Activated CD8-positive, alpha-beta T cell treated with anti-CD3 and anti-CD28 coated beads, Interleukin-2, amount 10 ng/mL, durations not matched to agents 7 days and 5 days (primary cell): ENCODE measurements at places on chromosomes 7 and 10.
A peak's percentile ranks its signal among the peaks of the same experiment; 100 is the strongest.

- H3K4me1 ChIP-seq: peaks cover 35% of the 10 kb centered on the region
- peak; percentile 60 for DNase-seq
Observed at GRCh38 chr10:5442065-5442989, 30.0 kb downstream of the NET1 start.

GRCh38 chr10:3774814-3775695, 10.0 kb downstream of the KLF6 start:
- peaks cover 44% of the 10 kb centered on the region for H3K4me1 ChIP-seq
- H3K27ac ChIP-seq: peak overlapping the region; percentile 36
- H3K36me3 ChIP-seq: peaks cover 68% of the 10 kb centered on the region

GRCh38 chr10:20256969-20257368, 440.7 kb downstream of the PLXDC2 start:
- H3K27me3 ChIP-seq: no peaks in the 10 kb centered on the region
- no peak for DNase-seq
- H3K4me3 ChIP-seq: no peak overlapping the region
- no peaks in the 10 kb centered on the region for H3K36me3 ChIP-seq
- no peaks in the 10 kb centered on the region for H3K4me1 ChIP-seq

- no peaks in the 10 kb centered on the region for H3K4me1 ChIP-seq
- H3K27ac ChIP-seq: no peak overlapping the region
- no peak for DNase-seq
- H3K4me3 ChIP-seq: no peak overlapping the region
- H3K27me3 ChIP-seq: peaks cover 13% of the 10 kb centered on the region
- no peaks in the 10 kb centered on the region for H3K36me3 ChIP-seq
Observed at GRCh38 chr7:43508461-43508860, 74.4 kb upstream of the STK17A start.

GRCh38 chr10:117942226-117942625, 104.5 kb downstream of the RAB11FIP2 start:
- H3K4me3 ChIP-seq: no peak overlapping the region
- H3K4me1 ChIP-seq: no peaks in the 10 kb centered on the region
- no peak overlapping the region for H3K27ac ChIP-seq
- no peaks in the 10 kb centered on the region for H3K27me3 ChIP-seq
- H3K36me3 ChIP-seq: no peaks in the 10 kb centered on the region

DNA sequence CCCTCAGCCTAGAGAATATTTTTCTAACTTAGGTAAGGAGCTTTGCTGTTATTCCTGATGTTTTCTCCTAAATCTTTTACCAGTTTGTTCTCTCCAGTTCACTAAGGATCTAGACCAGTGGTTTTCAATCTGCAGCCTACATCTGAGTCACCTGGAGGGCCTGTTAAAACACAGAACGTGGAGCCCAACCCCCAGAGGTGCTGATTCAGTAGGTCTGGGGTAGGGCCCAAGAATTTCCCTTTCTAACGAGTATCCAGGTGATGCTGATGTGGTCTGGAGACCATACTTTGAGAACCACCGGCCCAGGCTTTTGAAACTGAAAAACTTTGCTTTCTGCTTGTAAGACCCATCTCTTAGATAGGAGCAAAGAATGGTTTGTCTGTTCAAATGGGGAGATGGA, 51.2 kb upstream of the KMT2E start:
- DNase-seq: no peak
- H3K27me3 ChIP-seq: no peaks in the 10 kb centered on the region
- H3K27ac ChIP-seq: no peak overlapping the region
- peaks cover 31% of the 10 kb centered on the region for H3K4me1 ChIP-seq
- no peak overlapping the region for H3K4me3 ChIP-seq

DNA sequence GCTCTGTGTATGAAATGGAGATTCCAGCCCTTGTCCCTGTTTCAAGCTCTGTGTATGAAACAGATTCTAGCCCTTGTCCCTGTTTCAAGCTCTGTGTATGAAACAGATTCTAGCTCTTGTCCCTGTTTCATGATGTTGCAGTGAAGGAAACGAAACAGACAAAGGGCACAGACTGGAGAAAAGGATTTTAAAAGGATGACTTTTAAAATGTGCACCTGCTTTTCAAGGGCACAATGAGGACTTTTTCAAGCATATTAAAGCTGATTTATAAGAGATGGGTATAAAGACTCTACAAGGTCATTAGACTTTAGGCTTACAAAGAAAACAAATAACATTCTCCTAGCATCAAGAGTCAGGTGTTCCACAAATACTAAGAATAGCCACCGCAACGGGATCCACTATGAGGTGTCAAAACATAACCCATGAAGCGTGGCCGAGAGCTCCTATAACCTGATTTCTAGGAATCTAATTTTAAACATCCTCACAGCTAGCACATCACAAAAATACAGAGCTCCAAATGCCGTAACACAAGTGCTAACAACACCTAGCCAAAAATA, 29.0 kb downstream of the DIP2C start:
- DNase-seq: no peak
- H3K4me1 ChIP-seq: no peaks in the 10 kb centered on the region
- H3K4me3 ChIP-seq: no peak overlapping the region
- H3K36me3 ChIP-seq: no peaks in the 10 kb centered on the region
- peaks cover 5% of the 10 kb centered on the region for H3K27me3 ChIP-seq

DNA sequence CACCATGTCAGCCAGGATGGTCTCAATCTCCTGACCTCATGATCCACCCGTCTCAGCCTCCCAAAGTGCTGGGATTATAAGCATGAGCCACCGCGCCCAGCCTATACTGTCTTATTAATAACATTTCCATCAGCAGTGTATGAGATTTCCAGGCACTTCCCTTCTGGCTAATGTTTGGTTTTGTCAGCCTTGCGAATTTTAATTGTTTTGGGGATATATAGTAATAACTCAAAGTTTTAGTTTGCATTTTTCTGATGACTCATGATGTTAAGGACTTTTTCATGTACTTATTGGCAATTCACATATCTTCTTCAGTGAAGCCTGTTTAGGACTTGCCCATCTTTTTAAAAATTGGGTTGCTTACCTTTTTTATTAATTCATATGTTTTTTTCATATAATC, 76.0 kb downstream of the TMEM270 start:
- H3K36me3 ChIP-seq: no peaks in the 10 kb centered on the region
- peaks cover 7% of the 10 kb centered on the region for H3K27me3 ChIP-seq
- no peaks in the 10 kb centered on the region for H3K4me1 ChIP-seq
- no peak overlapping the region for H3K27ac ChIP-seq
- no peak overlapping the region for H3K4me3 ChIP-seq

GRCh38 chr7:49398236-49398635, 375.2 kb upstream of the VWC2 start:
- H3K4me3 ChIP-seq: no peak overlapping the region
- H3K4me1 ChIP-seq: no peaks in the 10 kb centered on the region
- no peaks in the 10 kb centered on the region for H3K27me3 ChIP-seq
- DNase-seq: no peak

DNA sequence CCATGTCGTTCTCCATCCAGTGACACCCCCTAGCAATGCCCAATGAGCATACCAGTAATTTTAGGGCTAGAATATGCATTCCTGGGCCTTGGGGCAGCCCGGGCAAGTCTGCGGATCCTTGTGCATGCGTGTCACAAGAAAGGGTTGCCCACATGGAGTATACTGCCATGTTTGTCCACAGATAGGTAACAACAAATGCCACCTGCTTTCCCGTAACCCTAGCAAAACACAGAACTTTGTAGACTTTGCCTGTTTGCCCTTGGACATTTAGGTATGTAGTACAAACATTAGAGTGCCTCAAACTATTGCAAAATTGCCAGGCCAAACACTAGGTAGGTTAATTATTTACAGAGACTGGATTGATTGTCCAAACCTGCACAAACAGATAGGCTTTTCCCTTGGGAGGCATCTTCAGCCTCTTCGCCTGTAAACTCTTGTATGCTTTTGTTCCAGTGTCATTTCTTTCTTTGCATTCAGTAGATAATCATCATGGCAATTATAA, 117.0 kb downstream of the ADCY1 start:
- H3K36me3 ChIP-seq: no peaks in the 10 kb centered on the region
- H3K27me3 ChIP-seq: no peaks in the 10 kb centered on the region
- no peak for DNase-seq
- H3K4me3 ChIP-seq: no peak overlapping the region
- no peak overlapping the region for H3K27ac ChIP-seq

- H3K4me1 ChIP-seq: no peaks in the 10 kb centered on the region
- H3K27me3 ChIP-seq: peaks cover 27% of the 10 kb centered on the region
- no peaks in the 10 kb centered on the region for H3K36me3 ChIP-seq
- H3K4me3 ChIP-seq: no peak overlapping the region
Observed at GRCh38 chr7:41915871-41916270, 213.0 kb upstream of the INHBA start.

GRCh38 chr10:128723631-128724205, 597.5 kb upstream of the MKI67 start:
- H3K27me3 ChIP-seq: peaks cover 2% of the 10 kb centered on the region
- no peak for DNase-seq
- no peak overlapping the region for H3K4me3 ChIP-seq
- H3K36me3 ChIP-seq: no peaks in the 10 kb centered on the region

DNA sequence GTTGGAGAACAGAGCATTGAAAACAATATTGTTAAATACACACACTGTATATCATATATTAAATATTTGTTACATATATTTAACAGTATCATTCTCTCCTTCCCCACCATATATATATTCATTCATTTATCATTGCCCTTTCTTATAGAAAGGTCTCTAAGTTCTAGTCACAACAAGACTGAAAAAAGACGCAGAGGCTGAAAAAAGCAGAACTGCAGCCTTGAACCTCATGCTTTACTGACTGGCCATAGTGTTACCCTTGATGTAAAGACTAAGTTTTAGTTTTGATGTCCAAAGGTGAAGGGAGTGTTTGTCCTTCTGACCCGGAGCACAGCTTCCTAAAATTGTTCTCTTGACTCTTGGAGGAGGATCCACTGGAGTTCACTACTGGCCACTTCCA, 247.9 kb downstream of the PTEN start:
- H3K4me1 ChIP-seq: peaks cover 29% of the 10 kb centered on the region
- H3K36me3 ChIP-seq: no peaks in the 10 kb centered on the region
- H3K27me3 ChIP-seq: peaks cover 4% of the 10 kb centered on the region
- no peak overlapping the region for H3K27ac ChIP-seq
- no peak for DNase-seq

- peaks cover 52% of the 10 kb centered on the region for H3K4me1 ChIP-seq
- no peaks in the 10 kb centered on the region for H3K36me3 ChIP-seq
- peak overlapping the region; percentile 60 for H3K27ac ChIP-seq
Observed at GRCh38 chr7:77428777-77429231, 12.7 kb upstream of the GSAP start.

DNA sequence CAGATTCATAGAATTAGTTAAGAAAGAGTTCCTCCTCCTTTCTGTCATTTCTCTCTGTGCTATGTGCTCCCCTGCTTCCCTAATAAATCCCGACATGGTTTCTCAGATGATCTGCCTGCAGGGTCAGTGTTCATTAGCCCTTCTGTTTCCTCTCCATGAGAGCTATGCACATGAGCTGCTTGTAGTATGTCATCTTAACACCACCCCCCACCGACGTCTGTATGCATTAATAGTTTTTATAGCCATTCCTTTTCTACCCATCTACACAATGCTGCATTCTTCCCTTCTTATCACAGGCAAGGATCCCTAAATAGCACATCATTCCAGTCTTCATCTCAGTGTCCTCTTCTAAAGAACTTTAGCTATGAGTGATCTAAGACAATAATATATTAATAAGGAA, 809.1 kb downstream of the ANKRD7 start:
- H3K36me3 ChIP-seq: no peaks in the 10 kb centered on the region
- no peaks in the 10 kb centered on the region for H3K27me3 ChIP-seq
- DNase-seq: no peak
- no peaks in the 10 kb centered on the region for H3K4me1 ChIP-seq

GRCh38 chr10:95391164-95391563, 100.4 kb upstream of the PDLIM1 start:
- peaks cover 8% of the 10 kb centered on the region for H3K4me1 ChIP-seq
- H3K4me3 ChIP-seq: no peak overlapping the region
- no peaks in the 10 kb centered on the region for H3K36me3 ChIP-seq

- no peak overlapping the region for H3K4me3 ChIP-seq
- DNase-seq: no peak
- H3K27me3 ChIP-seq: peaks cover 12% of the 10 kb centered on the region
- peaks cover 12% of the 10 kb centered on the region for H3K36me3 ChIP-seq
- H3K4me1 ChIP-seq: no peaks in the 10 kb centered on the region
- no peak overlapping the region for H3K27ac ChIP-seq
Observed at GRCh38 chr7:93171606-93172226, 23.5 kb upstream of the SAMD9L start.

GRCh38 chr10:33227489-33227888, 107.0 kb downstream of the NRP1 start:
- peaks cover 2% of the 10 kb centered on the region for H3K27me3 ChIP-seq
- DNase-seq: no peak

DNA sequence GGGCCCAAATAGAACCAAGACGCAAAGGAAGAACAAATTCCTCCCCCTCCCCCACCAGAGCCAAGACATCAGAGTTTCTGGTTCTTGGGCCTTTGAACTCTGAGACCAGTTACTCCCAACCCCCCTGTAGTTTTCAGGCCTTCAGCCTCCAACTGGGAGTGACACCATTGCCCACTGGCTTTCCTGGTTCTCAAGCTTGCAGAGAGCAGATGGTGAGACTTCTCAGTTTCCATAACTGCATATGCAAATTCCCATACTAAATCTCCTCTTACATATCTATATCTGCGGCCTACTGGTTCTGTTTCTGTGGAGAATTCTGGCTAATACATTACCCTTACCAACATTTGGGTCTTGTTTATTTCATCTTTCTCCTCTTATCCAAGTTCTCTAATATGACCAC, 762.9 kb downstream of the GRM8 start:
- H3K27ac ChIP-seq: no peak overlapping the region
- no peaks in the 10 kb centered on the region for H3K4me1 ChIP-seq
- no peaks in the 10 kb centered on the region for H3K27me3 ChIP-seq
- no peaks in the 10 kb centered on the region for H3K36me3 ChIP-seq
- no peak overlapping the region for H3K4me3 ChIP-seq

- no peaks in the 10 kb centered on the region for H3K27me3 ChIP-seq
- H3K36me3 ChIP-seq: no peaks in the 10 kb centered on the region
- H3K27ac ChIP-seq: no peak overlapping the region
- no peaks in the 10 kb centered on the region for H3K4me1 ChIP-seq
- DNase-seq: no peak
Observed at GRCh38 chr10:76122056-76122455, 690.6 kb downstream of the LRMDA start.

GRCh38 chr10:119131512-119132240, 27.8 kb downstream of the DENND10 start:
- peak; percentile 79 for DNase-seq
- peak overlapping the region; percentile 72 for H3K4me3 ChIP-seq
- peak overlapping the region; percentile 93 for H3K27ac ChIP-seq
- peaks cover 71% of the 10 kb centered on the region for H3K36me3 ChIP-seq
- H3K4me1 ChIP-seq: peaks cover 59% of the 10 kb centered on the region

GRCh38 chr10:31011017-31011664, 20.5 kb downstream of the ZNF438 start:
- DNase-seq: no peak
- no peaks in the 10 kb centered on the region for H3K36me3 ChIP-seq
- no peak overlapping the region for H3K27ac ChIP-seq
- no peak overlapping the region for H3K4me3 ChIP-seq
